Activated CD4-positive, alpha-beta T cell treated with anti-CD3 and anti-CD28 coated beads, Interleukin-2, amount 10 ng/mL, durations not matched to agents 24 days and 14 days (primary cell): ENCODE measurements at places on chromosomes 3 and 15. TPM values are rescaled to one million over a fixed set of nuclear protein-coding genes. Genes with fewer than 3 reads are reported as not detected.

The ROPN1 gene
- total RNA-seq, result not detected in 2 replicates

The ANKRD63 gene
- total RNA-seq, result not detected in 2 replicates

The TTLL13 gene
- 0.44 and 1.4 TPM in 2 replicates for total RNA-seq

The PLA1A gene
- 0.26 and 0.31 TPM in 2 replicates for total RNA-seq

The P2RY1 gene
- 0.77 and 0.92 TPM in 2 replicates for total RNA-seq

The ZNF501 gene
- 1.1 and 1.4 TPM in 2 replicates for total RNA-seq

The PLA2G4F gene
- not detected in 2 replicates for total RNA-seq

The FSIP1 gene
- 0.37 and 0.47 TPM in 2 replicates for total RNA-seq

The GRM7 gene
- total RNA-seq, result not detected in 2 replicates

The MAGEF1 gene
- 14.3 and 15.0 TPM in 2 replicates for total RNA-seq

The LRRIQ4 gene
- 0.09 and 0.21 TPM in 2 replicates for total RNA-seq

DNA sequence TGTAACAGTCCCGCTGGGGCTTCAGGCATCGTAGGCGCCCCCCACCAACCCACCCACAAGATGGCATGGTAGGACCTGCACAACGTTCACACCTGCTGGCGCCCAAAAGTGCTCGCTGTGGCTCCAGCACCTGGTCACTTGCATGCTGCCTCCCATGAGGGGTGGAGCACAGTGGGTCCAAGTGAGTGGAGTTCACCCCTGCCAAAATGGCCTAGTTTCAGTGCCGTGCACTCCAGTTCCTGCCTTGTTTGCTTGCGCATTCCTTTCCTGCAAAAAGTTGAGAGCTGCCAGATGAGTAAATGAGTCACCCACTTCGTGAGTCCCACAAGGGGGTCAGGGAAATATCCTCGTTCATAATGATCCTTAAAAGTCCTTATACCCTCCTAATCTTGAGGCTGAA is 788.7 kb upstream of the DPPA4 start:
- DNase-seq, result no peak

GRCh38 chr15:100200287-100200880 is 141.4 kb downstream of the ADAMTS17 start:
- DNase-seq, result no peak

DNA sequence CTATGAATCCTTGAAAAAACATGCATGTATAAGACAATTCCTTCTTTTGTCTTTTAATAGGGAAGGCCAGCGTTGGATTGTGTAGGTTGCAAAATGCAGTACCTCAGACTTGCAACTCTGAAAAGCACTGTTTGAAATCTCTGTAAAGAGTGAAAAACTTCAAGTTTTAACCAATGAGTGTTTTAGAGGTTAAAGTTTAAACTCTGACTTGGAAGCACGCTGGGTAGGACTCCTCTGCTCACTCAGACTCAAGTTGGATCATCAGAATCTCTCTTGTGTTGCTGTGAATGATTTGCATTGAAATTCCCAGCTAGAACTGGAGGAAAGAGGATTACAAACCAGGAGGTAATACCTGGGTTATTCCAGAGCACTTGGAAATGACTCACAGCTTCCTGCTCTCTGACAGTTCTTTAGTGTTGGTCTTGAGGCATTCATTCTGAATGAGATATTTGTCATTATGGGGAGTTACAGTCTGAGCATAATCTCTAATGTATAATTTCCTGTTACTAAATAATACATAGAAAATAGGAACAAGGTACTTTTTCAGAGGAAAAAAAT is 49.1 kb downstream of the PLS1 start:
- DNase-seq, result no peak

- DNase-seq, result no peak
Measured at GRCh38 chr3:157353652-157354051, 83.0 kb upstream of the PTX3 start.

- DNase-seq, result no peak
Measured at GRCh38 chr15:78695854-78696253, 54.8 kb upstream of the CHRNB4 start.

DNA sequence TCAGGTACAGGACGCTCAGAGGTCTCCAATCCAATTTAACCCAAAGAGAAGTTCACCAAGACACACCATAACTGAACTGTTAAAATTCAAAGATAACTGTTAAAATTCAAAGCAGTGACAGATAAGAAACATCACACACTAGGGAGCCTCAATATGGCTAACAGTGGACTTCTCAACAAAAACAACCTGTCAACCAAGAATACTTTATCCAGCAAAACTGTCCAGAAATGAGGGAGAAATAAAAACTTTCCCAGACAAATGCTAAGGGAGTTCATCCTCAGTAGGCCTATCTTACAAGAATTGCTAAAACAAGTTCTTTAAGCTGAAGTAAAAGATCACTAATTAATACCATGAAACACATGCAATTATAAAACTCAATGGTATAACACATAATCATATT is 36.3 kb upstream of the MYLK start:
- DNase-seq, result no peak

DNA sequence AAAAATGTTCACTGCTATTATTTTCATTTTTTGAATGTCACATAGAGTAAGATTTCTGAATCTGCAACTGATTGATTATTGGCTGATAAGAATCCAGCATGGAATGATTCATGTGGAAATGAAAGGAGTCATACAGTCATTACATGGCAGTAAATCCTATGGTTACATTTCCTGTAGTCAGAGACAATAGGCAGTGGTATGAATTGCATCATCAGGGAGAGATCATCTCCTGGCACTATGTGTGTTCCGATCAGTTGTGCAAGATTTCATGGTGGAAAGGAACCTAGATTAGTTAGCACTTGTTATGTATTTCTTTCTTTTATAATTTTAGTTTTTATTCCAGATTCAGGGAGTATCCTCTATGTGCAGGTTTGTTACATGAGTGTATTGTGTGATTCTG is 38.8 kb downstream of the SLC12A1 start:
- no peak for DNase-seq

- no peak for DNase-seq
Measured at GRCh38 chr15:88800026-88800425, 3.2 kb upstream of the ACAN start.

DNA sequence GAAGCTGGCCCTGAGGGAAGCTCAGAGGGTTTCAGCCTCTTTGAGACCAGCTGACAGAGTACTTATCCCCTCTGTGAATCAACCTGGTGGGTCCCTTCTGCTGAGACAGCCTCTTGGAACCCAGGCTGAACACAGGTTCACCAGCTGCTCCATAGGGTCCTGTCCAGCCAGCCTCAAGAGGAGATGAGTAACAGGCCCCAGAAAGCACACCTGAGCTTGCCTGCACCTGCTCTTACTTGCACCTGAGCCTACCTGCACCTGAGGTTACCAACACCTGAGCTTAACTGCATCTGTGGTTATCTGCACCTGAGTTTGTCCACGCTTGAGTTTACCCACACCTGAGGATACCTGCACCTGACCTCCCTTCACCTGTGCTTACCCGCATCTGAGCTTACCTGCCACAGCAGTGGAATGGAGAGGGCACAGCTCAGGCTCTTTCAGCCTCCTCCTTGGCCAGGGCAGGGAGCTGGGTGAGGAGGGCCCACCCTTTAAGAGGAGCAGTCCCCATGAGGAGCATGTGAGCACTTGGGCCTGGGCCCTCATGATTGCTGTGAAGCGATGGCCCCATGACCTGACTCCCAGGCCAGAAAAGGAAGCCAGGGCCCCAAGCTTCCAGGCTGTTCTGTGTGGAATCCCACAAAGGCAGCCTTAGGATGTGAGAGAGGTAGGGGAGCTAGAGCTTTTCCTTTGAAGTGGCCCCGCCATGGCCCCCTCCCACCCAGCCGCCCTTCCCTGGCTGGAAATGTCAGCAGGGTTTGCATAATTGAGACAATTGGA is at the start of gene TRPM1:
TSS of gene TRPM1 (minus strand) at position 464 of the 777 bp plus-strand sequence. CDS start 20,370 bp downstream, outside the sequence.
- no peak for DNase-seq

- DNase-seq, result no peak
Measured at GRCh38 chr3:168501570-168501969, 405.8 kb upstream of the GOLIM4 start.

DNA sequence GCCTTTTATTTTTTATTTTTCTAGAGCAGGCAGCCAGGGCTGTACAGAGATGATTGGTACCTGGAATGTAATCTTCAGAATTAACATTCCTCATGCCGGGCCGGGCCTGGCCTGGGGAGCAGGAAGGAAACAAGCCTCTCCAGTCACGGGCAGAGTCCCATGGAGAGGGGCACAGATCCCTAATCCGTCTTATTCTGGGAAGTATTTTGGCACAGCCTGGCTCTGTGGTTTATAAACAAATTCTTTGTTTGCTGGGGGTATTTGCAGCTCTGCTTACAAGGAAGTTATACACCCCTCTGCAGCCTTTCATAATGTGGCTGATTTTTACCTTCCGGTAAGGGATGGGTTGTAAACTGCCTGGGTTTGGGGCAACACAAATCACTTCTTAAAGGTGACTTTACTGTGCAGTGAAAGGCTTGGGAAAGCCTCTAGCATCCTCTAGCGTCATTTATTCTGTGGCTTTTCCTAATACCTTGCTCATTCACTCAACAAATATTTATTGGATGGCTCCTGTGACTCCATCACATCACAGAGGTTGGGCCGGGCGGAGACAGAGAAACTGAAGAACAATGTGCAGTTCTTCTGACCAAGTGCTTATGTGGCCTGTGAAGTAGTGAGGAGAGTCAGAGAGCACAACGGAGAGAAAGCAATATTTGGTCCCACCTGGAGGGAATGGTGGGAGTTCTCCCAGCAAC is 2.7 kb downstream of the SLC6A20 start:
- no peak for DNase-seq

DNA sequence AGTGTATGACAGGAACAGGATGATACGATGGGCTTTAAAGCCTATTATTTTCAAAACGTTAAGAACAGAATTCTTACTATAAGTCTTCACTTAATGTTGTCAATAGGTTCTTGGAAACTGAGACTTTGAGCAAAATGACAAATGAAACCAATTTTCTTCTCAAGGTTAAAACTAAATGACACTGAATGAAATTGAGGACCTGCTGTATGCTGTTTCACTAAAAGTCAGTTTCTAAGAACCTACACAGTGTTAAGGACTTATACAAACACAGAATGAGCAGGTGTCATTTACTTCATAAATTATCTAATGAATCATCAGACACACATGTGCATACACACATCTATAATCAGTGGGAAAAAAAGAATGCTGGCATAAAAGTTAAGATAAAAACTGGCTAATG is 106.9 kb downstream of the RFTN1 start:
- no peak for DNase-seq

- no peak for DNase-seq
Measured at GRCh38 chr3:27568393-27568792, 84.2 kb upstream of the SLC4A7 start.
